ENCODE measurements at places on chromosomes 4 and X.

DNA sequence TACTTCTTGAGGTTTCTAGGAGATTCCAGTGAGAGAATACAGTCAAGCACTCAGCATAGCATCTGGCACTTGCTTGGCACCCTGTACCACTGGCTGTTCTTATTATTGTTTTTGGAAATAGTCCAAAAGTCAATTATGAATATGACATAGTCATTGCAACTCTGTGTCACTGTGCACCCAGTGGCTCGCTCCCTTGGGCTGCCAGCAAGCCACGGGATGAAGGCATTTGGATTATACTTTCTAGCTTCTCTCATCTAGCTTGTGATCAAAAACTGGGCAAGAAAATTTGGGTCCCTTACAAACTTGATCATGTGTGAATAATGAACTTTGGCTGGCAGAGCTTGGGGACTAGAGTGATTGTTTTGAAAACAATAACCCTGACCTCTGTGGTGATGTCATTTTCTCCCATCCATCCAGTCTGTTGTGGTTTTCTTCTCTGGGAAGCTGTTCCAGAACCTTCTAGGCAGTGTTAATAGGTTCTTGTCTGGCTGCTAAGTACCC, 32.7 kb upstream of the LIMCH1 start:
- no peak for DNase-seq

- DNase-seq: no peak
Measured at GRCh38 chr4:10082459-10083272, 33.9 kb downstream of the WDR1 start.

GRCh38 chrX:37781081-37781480, 1.2 kb downstream of the CYBB start:
- no peak for DNase-seq

GRCh38 chrX:43525901-43526610, 130.0 kb upstream of the MAOA start:
- DNase-seq: no peak

- DNase-seq: no peak
Measured at GRCh38 chrX:22616867-22617266, 344.2 kb downstream of the CBLL2 start.

DNA sequence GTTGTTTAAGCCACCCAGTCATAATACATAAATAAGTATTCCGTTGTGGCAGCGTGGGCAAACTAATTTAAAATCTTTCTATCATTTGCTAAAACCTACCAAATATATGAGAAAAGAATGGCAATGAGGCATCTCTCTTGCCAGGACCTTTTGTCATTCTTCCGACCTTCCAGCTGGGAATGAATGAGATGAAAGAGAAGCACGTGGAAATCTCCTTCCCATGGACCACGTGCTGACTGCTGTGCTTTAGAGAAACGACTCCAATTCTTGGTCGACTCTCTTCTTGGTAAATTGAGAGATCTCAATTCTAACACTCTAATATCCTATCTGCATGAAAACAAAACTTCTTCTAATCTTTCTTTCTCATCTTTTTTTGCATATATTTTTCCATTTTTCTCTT, 116.5 kb downstream of the COL25A1 start:
- no peak for DNase-seq

DNA sequence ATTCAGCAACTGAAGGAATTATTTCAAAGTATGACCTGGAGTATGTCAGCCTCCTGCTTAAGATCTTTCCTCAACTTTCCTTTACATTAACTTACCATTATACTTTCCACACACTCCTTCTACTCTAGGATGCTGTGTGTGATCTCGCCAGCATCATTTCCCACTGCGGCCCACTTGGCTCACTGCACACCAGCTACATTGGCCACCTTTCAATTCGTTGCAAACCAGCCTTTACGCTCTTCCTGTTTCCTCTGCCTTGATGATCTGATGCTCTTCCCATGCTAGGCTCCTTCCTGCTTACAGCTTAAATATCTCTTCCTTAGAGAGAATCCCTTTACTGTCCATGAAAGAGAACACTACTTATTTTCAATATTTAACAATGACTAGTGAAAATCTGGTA, 95.1 kb downstream of the GPM6A start:
- no peak for DNase-seq

DNA sequence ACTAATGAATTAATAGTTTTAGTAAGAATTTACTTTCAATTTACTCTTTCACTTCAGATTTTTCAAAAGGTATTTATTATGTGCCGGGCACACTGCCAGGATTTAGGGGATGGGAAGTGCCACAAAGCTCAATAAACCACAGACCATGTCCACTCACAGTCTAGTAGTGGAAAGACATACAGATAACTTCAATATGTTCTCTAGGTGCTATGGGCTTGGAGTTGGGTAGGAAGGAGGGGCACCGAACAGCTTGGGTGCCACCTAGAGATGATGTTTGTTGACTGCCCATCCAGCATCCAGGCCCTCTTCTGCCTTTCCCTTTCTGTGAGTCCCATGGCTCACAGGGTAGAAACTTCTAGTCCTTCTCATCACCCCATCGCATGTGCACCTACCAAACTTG, 17.8 kb downstream of the MFAP3L start:
- no peak for DNase-seq

- DNase-seq: no peak
Measured at GRCh38 chr4:2395584-2395983, 22.9 kb downstream of the ZFYVE28 start.

- no peak for DNase-seq
Measured at GRCh38 chrX:47751670-47752069, 85.0 kb upstream of the ZNF81 start.

DNA sequence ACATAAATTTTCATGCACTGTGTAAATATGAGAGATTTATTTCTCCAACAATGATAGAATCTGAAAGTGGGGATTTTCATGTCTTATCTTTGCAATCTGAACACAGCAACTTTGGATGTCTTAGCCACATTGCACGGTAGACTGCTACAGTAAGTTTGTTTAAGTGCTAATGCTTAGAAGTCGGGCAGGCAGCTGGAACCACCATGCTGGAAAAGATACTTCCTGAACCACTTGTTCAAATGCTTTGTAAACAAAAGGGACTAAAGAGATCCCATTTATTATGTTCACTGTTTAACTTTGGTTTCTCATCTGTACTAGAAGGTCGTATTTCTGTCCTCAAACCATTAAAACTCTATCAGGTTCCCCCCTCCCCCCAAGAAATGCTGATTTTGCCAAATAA, 555.9 kb upstream of the DIPK2B start:
- DNase-seq: no peak

DNA sequence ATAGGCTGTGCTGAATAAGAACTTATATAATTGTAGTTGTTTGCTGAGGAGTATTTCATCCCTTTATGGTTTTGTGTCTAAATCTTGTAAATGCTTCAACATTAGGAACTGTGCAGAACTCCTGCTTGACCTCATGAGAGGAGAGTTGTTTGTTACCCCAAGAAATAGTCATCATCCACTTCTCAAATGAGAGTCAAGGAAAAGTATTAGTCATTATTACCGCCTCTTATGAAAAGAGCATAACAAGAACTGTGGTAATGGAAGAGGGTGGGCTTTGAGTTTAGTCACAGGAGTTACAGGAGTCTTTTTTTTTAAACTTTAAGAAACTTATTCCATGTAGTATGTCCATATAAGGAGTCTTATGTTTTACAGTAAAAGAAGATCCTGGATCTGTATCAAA, 132.9 kb downstream of the RAP1GDS1 start:
- DNase-seq: no peak

GRCh38 chr4:145340071-145340675, 141.5 kb upstream of the SMAD1 start:
- DNase-seq: no peak

DNA sequence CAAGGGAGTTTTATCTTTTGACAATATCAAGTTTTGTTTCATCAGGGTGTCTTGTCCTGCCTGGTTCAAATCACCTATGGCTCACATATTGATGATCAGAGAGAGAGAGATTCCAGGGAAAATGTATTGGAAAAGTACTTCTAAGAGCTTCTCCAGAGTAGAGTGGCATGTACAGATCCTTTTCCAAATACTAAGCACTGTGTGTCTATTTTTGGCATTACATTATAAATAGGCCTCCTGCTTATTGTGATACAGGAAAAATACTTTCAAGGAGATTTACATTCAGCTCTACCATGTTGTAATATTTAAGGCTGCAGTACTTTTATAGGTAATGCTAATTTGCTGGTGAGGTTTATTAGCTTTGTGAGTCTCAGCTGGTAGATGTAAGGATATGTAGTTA, 100.8 kb downstream of the DCK start:
- DNase-seq: no peak

GRCh38 chr4:40916880-40917279, 167.1 kb downstream of the NSUN7 start:
- no peak for DNase-seq

DNA sequence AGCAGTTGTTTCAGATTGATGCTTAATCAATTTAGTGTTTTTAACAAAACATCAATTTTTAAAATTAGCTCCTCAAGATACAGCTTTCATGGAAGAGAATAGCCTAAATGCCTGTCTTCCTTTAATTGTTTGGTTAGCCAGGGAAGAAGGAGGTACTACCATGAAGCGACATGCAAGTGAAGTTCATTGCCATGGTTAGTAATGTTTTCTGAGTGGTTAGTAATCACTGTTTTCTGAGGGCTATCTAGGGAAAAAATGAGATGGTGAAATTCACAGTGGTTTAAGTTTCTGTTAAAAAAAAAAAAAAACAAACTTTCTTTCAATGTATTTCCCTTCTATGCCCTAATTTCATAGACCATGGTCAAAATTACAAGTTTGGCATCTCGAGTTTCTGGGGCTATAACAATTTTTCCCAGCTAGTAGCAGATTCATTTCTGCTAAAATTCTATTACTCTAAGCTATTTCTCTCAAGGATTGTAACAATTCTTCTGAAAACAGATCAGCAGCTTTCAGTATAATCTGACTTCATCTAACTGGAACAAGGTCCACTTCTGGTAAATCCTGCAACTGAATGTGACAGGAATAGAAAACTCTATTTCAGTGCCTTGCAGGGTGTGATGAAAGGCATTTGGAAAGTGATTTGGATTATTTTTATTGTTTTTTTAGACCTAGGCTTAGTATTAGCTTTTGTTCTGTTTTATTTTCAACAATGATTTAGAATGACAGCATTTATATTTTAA, 157.0 kb downstream of the PCDH18 start:
- DNase-seq: no peak

DNA sequence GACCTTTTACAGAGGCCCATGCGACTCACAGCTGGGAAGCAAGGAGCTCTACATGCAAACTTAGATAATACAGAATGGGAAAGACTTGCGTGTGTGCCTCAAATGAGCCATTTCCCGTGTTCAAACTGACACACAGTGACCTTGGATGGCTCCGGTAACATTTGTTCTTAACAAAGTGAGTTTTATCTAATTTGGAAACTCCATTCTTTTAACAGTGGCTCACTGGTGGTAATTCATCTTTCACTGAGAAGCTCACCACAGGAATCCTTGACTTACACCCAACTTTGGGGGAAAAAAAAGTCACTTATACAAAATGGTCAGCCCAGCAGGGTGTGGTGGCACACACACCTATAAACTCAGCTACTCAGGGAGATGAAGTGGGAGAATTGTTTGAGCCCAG, 190.6 kb downstream of the LDB2 start:
- no peak for DNase-seq

- no peak for DNase-seq
Measured at GRCh38 chrX:43500996-43501694, 155.0 kb upstream of the MAOA start.

DNA sequence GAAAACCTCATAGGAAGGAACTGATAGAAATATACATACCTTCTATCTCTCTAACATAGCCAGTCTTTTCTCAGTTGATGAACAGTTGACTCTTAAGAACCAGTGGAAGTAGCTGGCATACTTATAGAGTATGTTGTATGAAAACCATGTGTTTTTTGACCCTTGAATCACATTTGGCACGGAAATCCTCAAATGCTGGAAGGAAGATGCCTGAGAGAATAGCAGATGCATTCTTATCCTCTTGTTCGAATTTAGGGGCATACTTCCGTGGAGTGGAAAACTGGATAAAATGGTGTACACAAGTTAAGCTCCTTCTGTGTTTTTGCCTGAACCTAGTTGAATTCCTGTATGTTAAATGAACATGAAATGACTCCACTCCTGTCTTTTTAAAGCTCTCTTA, 145.5 kb downstream of the PCDH7 start:
- no peak for DNase-seq

GRCh38 chrX:47992095-47992380, 11.8 kb downstream of the ZNF182 start:
- no peak for DNase-seq

GRCh38 chr4:174307694-174308093, 24.0 kb downstream of the CEP44 start:
- DNase-seq: no peak

DNA sequence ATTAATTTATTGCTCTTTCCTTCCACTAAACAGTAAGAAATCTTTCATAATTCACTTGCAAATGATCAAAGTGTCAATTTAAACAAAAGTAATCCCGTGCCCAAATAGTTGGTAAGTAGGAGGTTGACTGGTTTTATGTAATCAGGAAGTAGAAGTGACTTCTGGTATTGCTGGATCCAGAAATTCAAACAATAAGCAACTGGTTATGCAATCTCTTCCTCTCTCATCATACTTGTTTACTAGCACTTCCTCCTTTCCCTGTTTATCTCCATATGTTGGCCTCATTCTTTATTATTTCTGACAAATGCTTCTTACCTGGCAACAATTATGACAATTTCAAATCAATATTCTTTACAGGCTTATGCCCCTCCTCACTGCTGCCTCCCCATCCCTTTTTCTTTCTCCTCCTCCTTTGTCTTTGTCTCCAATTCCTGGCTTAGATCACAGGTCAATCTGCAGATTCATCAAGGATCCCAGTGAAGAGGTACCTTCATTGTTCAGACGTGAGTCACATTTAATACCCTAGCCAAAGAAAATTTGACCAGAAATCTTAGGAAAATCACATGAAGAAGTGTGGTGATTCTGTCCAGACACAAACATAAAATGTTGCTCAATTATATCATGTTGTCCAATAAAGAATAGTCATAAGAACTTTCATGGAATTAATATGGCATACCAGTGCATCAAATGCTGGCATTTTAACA, 323.2 kb upstream of the PCDH7 start:
- no peak for DNase-seq

- DNase-seq: no peak
Measured at GRCh38 chr4:82431831-82432230, 1.4 kb downstream of the ENOPH1 start.

DNA sequence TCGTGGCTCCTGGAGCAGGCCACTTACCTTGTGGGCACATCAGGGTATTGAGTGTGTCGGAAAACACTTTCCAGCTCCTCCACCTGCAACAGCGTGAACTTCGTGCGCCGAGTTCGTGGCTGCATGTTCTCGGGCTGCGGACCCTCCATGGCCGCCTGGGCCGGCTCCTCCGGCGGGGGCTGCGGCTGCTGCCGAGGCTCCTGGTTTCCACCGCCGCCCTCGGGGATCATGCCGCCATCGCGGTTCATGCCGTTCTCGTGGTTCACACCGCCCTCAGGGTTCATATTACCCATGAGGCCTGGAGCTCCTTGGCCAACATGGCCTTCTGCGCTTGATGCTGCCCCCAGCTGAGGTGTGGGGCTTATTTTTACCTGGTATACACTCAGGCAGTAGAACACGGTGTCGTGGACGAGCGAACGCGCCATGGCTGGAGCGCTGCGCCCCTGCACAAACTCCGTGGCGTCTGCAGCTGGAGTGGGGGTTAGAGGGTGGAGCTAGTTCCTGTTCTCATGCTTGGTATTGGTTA, at the start of gene RHOXF1:
Gene RHOXF1, minus strand, starts transcription at position 476 of the 526 bp plus-strand sequence. Its CDS starts 51 bp downstream, at position 425.
- no peak for DNase-seq

- no peak for DNase-seq
Measured at GRCh38 chrX:20414762-20415445, 148.2 kb upstream of the RPS6KA3 start.

- no peak for DNase-seq
Measured at GRCh38 chr4:77127215-77127614, 29.8 kb upstream of the CCNG2 start.

- no peak for DNase-seq
Measured at GRCh38 chrX:128599632-128600031, 547.4 kb upstream of the ACTRT1 start.

GRCh38 chrX:47447607-47448006, 35.4 kb downstream of the ZNF41 start:
- no peak for DNase-seq

Measured in stimulated activated CD8-positive, alpha-beta memory T cell treated with anti-CD3 and anti-CD28 coated beads, Interleukin-2, amount 100 ng/mL, for 1 hour (primary cell).